ENCODE measurements at places on chromosomes 4 and X. TPM values are rescaled to one million over a fixed set of nuclear protein-coding genes. Genes with fewer than 3 reads are reported as not detected.

DNA sequence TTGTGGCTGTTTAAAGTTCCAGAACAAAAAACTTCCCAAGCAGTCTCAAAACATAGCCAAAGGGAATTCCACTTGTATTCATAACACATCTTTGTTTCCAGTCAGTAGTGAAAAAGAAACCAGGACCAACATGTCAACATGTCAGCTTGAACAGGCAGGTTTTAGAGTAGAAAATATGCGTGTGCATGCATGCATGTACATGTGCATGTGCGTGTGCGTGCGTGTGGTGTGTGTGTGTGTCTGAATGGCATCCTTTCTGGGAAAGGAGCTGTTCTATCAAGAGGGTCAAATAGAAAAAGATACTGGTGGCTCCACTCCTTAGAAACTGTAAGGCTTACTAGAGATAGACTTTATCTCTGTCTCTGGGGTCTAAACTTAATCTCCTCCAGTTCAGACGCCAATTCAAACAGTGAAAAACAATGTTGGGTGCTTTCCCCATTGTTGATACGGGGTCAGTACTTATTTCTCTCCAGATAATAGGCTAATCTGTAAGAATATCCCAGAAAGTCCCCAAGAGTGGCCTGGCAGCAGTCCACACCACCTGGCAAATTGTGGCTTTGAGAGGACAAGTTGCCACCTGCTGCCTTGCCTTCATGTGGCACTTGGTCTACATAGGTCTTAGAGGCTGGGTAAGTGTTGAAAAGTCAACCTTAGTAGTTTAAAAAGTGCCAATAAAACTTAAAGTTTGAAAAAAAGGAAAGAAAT lies 110.4 kb downstream of the SCD5 start:
- DNase-seq: no peak

DNA sequence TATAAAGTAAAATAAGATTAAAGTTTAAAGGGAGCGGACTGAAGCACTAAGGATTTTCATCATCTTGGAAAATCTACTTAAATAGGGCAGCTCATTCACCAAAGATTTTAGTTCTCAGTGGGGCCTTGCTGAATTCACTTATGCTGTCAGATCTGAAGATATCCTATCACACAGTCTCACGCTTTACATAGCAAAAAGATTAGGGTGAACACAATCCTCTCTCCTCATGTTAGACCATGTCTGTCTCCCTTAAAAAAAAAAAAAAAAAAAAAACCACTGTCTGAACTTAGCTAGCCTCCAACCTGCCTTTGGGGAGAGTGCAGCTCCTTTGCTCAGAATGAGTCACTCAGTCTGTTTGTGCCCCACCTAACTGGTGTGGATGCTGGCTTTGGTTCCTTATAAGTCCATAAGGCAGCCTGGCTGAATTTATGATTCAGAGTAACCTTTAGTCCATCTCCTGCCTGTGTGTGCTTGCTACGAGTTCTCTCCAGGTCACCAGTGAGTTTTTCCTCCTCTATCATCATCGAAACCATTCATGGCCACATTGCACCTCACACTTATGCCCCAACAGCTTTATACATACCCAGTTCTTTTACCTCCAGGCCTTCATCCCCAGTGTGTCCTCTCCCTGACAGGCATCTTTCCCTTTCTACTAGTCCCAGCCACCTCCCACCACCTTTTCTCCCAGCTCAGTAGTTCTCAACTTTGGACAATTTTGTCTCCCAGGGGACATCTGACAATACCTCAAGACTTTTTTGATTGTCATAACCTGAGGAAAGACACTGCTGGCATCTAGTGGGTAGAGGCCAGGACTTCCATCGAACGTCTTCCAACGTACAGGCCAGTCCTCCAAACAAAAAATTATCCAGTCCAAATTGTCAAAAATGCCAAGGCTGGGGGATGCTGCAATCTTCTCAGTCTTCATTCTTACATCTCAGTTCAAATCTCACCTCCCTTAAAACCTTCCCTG lies 220.7 kb upstream of the EMCN start:
- no peak for DNase-seq

GPR50 gene
- 0.23 TPM for polyA plus RNA-seq

TEX11 gene
- 0.23 TPM for polyA plus RNA-seq

DNA sequence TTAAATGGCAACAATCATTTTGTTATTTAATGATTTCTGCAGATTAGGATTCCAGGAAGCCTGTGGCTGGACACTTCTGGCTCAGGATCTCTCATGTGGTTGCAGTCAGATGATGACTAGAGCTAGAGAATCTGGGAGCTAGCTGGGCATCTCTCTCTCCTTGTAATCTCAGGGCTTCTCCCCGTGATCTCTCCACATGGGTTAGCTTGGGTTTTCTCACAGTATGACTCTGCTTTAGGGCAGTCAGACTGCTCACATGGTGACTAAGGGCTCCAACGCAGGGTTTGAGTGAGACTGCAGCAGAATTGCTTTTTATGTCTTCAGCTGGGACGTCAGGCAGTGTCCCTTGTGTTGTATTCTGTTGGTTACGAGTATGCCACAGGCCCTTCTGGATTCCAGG lies 361.4 kb downstream of the CBLL2 start:
- no peak for DNase-seq

TKTL2 gene
- polyA plus RNA-seq: not detected

EDNRA gene
- polyA plus RNA-seq: 20.0 TPM

- DNase-seq: peak; percentile 23
Measured at GRCh38 chr4:37890801-37891259, at the start of gene TBC1D1. Gene TBC1D1 (plus strand): TSS chr4:37891084. CDS start chr4:37902096, 11,012 bp downstream.

SLC16A2 gene
- polyA plus RNA-seq: 63.1 TPM

UGT2B10 gene
- polyA plus RNA-seq: not detected

DNA sequence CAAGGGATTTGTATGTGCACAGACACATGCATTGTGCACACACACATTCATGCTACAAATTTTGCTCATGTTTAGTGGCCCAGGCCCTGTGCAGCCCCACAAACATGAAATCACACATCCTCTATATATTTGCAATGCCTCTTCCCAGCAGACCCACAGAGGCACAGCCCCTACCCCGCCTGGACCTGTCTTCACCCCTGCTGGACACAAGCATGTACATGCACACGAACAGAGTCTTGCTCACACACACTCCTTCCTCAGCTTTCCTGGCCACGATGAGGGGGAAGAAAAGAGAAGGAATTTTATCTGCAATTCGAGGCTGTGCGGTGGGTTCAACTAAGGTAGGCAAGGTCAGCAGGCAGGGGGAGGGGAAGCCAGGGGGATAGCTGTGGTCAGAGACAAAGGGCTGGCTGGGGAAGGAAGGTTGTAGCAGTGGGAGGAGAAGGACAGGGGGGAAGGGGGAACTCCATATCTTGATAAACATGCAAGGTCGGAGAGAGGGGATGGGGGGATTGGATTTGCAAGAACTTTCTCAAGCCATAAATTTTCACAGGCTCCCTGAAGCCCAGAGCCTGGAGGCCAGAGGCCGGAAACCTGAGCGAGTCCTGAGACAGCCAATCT lies 156.4 kb downstream of the EFNB1 start:
- no peak for DNase-seq

DNA sequence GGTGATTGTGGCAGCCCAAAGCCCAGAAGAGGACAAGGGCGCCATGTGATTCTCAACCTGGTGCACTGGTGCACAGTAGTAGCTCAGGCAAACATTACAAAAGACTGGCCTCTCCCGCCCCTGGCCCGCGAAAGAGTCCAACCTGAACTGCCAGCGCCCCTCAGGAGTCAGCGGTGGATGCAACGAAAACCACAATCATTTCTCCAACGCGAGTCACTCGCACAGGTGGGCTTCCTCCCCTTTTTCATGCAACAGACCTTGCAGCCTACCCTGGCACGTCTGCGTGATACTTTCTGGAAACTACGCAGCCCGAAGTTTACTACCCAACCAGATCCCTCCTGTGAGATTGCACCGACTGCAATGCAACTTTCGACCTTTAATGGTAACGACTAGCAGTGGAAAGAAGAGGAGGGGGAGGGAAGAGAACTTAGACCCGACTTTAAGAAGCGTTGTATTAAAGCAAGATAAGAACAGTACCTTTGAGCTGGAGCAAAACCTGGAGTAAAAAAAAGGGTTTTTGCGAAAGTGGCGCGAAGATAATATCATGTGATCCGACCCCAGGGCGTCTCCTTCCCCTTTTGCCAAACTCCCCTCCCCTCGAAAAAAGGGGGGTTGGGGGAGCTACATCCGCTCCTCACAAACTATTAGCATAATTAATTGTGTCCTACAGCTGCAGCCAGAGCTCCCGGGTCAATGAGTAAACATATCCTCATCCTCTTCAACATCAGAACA lies 63.3 kb upstream of the CCDC160 start:
- DNase-seq: no peak

DNA sequence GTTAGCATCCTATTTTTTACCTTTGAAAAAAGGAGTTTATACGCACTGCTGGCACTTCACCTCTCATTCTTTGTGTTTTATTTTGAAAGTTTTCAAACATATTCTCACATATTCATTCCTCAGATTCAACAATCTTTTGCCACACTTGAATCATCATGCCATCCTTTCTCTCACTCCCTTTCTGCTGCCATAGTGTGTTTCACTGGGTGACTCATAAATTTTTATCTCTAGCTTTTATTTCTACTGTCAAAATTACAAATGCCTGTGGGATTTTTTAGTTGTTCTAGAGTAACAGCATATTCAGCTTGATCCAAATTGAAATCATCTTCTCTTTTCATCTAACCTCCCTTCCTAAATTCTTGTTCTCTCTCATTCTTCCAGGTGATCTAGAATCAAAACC lies 28.0 kb downstream of the MFSD8 start:
- DNase-seq: no peak

DNA sequence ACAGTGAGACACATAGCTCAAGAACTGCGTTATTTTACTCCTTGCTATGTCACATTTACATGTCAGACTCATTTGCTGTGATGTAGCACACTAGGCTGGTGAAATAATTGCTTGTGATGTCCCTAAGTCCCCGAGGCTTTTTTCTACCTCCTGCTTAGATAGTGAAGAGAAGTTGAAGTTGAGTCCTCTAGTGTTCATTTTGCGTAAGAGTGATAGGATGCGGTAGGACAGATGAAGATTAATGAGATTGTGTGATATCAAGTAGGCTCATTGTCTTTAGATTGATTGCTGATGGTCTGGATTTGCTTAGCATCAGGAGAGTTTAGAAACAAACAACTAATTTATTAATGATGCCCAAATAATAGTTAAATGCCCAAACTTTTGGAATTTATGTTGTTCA lies 173.6 kb upstream of the NUDT6 start:
- DNase-seq: no peak

GRCh38 chr4:6730603-6731317 lies 14.8 kb downstream of the BLOC1S4 start:
- DNase-seq: no peak

GRCh38 chrX:69014200-69014599 lies 151.1 kb downstream of the PJA1 start:
- DNase-seq: no peak

TCEAL7 gene
- 253 TPM for polyA plus RNA-seq

PIGA gene
- 6.5 TPM for polyA plus RNA-seq

DNA sequence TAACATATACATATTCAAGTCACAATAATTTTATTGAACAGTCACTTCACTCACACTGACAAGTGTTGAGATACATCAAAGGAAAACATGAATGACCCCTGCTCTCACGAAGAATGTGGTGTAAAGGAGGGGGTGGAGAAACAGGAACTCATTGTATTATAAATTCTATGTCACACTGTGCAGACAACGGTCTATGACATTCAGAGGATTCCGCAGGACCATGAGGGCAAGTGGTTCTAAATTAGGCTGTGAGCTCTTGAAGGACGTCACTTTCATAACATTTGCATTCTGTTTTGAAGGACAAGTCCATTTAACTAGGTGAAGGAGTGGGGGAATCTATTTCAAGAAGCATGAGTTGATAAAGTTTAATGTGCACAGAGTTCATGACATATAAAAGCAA lies 415.2 kb upstream of the HS3ST1 start:
- DNase-seq: no peak

CLTRN gene
- 0.83 TPM for polyA plus RNA-seq

NFKB1 gene
- 21.6 TPM for polyA plus RNA-seq
